Mesothelial cell of epicardium (in vitro differentiated cells): ENCODE measurements at places on chromosomes 5 and 9.
A peak's percentile ranks its signal among the peaks of the same experiment; 100 is the strongest.

GRCh38 chr5:56632199-56632598, 183.2 kb upstream of the MAP3K1 start:
- DNase-seq, result no peak

DNA sequence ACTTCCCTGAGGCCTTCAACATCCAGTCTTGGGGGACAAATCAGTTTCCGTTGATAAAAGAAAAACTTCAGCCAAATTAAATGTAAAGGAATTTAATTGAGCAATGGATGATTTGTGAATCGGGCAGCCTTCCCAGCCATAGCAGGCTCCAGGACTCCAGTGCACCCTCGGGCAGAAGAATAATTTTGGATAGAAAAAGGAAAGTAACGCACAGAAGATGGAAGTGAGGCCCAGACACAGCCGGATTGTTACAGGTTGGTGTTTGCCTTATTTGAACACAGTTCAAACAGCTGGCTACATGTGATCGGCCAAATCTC, 19.1 kb downstream of the MRPL36 start:
- DNase-seq, result no peak

DNA sequence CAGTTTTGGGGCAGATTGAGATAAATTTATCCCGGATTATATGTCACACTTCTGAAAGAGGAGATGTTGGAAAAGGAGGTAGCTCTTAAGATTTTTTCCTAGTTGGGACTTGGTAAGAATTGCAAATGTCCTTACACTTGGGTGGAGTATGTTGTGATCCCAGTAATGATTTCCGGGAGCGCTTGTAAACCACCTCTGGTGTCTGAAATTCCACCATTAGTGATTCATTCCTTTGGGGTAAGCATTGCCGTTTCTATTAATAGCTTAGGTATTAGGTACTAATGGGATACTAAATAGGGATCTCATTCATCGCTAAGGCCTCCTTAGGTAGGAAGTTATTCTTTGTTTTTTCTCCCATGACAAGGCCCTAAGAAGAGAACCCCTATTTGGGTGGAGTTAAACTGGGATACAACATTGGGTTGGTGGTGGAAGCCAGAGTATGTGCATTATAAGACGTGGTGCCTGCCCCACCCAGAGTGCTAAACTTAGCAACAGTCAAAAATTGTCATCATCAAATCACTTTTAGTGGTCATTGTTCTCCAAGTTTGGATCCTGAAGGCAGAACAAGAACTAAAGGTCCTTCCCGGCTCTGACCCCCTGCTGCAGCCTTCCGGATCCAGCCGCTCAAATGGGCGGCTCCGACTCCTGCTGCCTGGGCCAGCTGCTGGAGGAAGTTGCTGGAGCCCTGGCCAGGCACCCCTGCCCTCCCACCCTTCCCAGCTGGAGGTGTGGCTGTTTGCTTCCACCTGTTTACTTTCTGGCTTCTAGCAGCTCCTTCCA, 31.7 kb upstream of the DAB2IP start:
- no peak for DNase-seq

GRCh38 chr9:83706676-83707517, 861 bp downstream of the UBQLN1 start:
- DNase-seq, result peak; percentile 45

GRCh38 chr9:38202336-38202938, 133.4 kb upstream of the SHB start:
- DNase-seq, result no peak
